ENCODE measurements at places on chromosomes 1 and 21.

DNA sequence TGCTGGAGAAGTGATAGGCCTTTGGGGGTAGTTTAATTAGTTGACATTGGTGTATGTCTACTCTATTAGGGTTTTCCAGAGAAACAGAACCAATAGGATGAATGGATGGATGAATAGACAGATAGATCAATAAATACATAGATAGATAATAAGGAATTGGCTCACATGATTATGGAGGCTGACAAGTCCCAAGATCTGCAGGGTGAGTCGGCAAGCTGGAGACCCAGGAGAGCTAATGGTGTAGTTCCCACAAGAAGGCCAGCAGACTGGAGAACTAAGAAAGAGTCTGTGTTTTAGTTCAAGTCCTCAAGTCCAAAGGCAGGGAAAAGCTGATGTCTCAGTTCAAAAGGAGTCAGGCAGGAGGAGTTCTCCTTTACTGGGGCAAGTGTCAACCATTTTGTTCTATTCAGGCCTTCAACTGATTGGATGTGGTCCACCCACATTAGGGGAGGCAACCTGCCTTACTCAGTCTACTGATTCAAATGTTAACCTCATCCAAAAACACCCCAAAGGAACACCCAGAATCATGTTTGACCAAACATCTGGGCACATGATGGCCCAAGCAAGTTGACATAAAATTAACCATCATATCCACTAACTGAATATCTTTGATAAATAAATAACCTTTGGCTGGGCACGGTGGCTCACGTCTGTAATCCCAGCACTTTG, 4.5 kb upstream of the SDE2 start:
- no peak for DNase-seq

GRCh38 chr1:47709872-47710231, 272.0 kb downstream of the FOXD2 start:
- no peak for DNase-seq

- DNase-seq = no peak
Measured at GRCh38 chr1:37288900-37289299, 185.5 kb upstream of the ZC3H12A start.

DNA sequence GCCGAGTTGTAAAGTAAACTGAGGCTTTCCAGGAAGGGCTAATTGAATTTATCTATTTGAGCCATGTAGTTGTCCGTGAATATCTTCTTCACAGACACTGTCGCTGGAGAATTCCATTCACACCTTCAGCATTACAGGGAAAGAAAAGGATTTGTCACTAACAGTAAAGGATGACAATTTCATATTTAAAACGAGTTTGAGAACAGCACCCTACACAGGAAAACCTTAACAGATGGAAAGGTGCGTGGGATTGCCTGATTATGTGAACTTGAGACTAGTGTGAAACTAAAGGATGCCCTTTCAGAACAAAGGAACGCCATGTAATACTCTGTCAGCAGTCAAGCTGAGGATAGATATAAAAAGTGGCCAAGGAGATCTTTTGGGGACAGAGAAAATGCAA, 492.5 kb upstream of the ADGRL2 start:
- no peak for DNase-seq

GRCh38 chr21:42525029-42525581, 11.5 kb downstream of the SLC37A1 start:
- DNase-seq = no peak

DNA sequence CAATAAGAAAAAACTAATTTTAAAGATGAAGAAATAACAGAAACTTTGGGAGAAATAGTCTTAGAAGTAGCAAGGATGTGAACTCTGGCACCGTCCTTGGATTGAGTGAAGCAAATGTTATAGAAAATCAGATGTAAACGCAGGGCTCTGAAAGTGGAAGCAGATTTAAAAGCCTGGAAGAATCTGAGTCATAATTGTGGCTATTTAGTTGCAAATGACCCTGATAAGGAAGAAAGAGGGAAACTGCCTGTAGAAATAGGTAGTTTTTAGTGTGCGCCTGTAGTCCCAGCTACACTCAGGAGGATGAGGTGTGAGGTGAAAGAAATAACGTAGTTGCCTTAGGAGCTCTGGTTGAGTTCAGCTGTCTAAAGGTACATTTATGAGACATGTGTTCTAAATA, 101.0 kb downstream of the NGF start:
- DNase-seq = no peak

- no peak for DNase-seq
Measured at GRCh38 chr1:243930822-243931671, 81.0 kb upstream of the AKT3 start.

- no peak for DNase-seq
Measured at GRCh38 chr1:157715736-157716135, 15.2 kb upstream of the FCRL3 start.

- peak; percentile 77 for DNase-seq
Measured at GRCh38 chr1:155911156-155912055, at the start of gene RIT1. RIT1 (minus strand) TSS chr1:155911349; CDS start chr1:155910761, 588 bp downstream.

GRCh38 chr1:21847223-21848205, 35.4 kb downstream of the LDLRAD2 start:
- no peak for DNase-seq

DNA sequence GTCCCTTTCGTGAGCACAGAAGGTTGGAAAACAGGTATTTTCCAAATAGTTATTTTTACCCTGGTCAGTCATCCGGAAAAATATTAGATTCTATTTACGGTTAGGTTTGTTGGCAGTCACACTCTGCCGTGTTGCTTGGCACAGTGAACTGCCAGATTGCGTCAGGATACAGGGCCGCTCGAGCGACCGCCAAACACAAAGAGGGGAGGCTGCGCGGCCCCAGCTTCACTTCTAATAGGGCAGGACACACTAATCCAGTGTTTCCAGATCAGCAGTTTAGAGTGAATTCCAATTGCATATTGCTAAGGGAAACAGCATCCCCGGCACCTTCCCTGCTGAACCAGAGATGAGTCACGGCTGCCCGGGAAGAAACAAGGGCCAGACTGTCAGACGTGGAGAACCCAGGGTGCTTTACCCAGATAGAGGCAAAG, 22.9 kb downstream of the UMODL1 start:
- no peak for DNase-seq

- DNase-seq = peak; percentile 76
Measured at GRCh38 chr1:159945483-159946241, at the start of gene IGSF9. IGSF9 (minus strand) TSS chr1:159945613; CDS start chr1:159943454, 2,159 bp downstream.

DNA sequence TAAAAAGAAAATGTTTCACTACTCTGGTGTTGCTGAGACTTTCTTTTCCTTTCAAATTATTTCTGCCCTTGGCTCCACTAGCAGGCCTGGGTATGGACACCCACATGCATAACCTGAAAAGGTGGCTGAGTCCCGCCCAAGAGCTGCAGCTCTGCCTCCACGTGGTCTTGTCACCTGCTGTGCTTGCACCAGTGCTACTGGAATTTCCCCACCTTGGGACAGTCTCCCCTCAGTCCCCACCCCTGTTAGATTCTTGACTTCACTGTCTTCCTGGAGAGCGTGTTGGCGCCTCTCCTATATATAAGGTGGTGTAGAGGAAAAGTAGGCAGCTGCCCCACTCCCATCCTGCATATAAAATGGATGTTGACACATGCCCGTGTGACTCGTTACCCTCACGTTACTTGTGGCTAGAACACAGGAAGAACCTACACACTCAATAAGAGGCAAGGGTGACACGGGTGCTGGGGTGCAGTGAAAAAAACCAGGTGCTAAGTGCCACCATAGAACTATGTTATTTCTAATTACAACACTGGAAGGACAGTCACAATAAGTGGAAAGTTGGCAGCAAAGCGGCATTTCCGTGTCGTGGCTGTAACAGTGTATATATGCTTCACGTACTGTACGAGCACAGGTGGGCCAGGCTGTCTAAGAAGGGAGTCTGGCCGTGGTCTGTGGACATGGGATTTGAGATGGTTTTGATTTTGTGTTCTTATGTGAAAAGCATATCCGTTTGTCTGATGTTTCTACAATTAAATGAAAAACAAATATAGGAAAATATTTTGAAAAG, 61.0 kb downstream of the POFUT2 start:
- DNase-seq = no peak

GRCh38 chr1:206430031-206430983, 40.0 kb upstream of the IKBKE start:
- DNase-seq = no peak

DNA sequence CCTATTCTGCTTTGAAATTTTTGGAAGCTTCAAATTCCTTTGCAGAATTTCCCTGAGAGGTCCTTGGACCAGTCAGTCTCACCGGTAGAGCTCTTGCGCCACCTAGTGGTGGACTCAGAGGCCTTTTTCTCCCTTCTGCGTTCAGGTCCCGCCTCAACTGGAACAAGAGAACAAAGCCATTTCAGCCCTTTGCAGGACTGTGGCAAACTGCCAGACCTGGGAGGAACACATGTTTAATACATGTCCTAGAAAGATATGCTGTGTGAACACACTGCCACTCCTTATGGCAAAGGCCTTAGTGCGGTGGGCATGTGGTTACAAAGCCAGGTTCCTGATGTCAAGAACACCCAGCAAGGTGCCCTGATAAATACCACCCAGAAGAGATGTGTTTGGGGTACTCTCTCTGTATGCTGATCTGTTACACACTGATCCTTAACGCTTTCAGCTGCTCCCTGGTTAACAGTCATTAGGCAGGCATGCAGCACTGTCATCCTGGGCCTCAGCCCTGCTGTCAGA, 82.2 kb upstream of the SSX2IP start:
- peak; percentile 5 for DNase-seq

GRCh38 chr1:159921251-159921650, 4.1 kb downstream of the TAGLN2 start:
- DNase-seq = no peak

- no peak for DNase-seq
Measured at GRCh38 chr1:202852163-202852904, 36.6 kb downstream of the RABIF start.

GRCh38 chr1:56045477-56045876, 533.9 kb downstream of the PLPP3 start:
- no peak for DNase-seq

DNA sequence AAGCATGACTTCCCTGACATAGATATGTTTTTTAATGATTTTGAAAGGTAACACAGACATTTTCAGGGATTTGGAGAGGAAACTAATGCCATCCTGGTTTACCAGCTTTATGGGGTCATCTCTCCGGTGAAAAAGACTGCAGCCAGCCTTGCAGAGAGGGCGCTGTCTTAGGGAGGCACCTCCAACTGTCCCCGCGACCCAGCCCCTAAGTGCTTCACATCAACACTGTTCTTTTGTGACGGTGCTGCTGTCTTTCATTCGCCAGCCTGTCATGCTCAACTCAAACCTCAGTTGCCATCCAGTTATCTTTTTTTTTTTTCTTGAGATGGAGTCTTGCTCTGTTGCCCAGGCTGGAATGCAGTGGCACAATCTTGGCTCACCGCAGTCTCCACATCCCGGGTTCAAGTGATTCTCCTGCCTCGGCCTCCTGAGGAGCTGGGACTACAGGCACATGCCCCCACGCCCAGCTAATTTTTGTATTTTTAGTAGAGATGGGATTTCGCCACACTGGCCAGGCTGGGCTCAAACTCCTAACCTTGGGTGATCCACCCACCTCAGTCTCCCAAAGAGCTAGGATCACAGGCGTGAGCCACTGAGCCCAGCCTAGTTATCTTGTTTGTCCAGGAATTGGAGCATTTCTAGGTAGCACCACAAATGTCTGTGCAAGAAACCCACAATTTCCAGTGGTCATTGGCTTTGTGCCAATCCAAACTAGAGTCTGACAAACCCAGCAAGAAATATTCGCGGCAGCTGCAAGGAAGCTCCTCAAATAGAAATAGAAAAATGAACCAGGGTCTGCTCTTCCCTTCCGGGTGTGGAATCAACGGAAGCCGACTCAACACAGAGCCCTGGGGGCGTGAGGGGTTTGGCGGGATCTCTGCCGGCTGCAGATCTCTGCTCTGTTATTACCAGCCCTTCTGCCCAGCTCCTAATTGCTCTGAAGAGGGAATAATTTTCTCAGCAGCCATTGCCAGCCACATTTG, 24.2 kb downstream of the PDE9A start:
- DNase-seq = no peak

DNA sequence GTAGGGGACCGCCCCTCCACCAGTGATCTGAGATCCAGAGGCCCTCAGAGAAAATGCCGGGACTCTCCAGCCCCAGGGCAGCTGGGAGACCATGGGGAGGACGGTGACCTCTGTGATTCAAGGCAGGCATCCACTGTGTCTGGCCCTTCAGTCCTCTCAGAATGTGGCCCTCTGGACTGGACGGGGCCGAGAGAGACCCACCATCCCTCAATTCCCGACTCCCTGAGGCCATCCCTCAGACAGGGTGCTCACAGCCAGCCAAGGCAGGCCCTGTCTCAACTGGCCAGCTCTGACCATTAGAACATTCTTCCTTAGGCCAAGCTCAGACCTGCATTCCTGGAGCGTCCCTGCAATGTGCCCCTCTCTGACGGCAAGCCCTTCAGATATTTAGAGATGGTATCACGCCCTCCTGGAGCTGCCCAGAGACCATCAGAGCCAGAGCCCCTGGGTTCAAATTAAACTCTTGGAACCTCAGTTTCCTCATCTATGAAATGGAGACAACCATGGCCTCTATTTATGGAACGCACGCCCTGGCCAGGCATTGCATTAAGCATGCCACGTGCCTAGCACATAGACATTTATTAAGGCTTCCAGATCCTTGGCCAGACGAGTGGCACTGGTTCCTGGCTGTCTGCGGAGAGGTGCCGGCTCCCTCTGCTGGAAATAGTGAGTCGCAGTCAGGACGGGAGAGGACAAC, 9.6 kb upstream of the EPS8L3 start:
- peak; percentile 30 for DNase-seq

DNA sequence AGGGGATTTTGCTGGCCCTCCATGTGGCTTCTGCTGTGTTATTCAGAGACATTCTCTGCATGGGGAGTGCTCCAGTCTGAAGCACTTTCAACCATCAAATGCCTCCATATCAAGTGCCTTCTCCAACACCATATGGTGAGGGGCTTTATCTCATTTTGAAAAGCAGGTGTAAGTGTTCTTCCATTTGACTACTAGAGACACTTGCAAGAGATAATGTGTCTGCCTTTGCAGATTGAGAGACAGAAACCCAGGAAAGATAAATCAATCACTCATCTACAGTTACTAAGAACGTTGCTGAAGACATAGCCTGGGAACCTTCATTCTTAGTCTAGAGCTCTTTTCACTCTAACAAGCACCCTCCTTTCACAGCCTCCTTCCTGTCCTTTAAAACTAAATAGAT, 29.5 kb upstream of the REG4 start:
- no peak for DNase-seq

DNA sequence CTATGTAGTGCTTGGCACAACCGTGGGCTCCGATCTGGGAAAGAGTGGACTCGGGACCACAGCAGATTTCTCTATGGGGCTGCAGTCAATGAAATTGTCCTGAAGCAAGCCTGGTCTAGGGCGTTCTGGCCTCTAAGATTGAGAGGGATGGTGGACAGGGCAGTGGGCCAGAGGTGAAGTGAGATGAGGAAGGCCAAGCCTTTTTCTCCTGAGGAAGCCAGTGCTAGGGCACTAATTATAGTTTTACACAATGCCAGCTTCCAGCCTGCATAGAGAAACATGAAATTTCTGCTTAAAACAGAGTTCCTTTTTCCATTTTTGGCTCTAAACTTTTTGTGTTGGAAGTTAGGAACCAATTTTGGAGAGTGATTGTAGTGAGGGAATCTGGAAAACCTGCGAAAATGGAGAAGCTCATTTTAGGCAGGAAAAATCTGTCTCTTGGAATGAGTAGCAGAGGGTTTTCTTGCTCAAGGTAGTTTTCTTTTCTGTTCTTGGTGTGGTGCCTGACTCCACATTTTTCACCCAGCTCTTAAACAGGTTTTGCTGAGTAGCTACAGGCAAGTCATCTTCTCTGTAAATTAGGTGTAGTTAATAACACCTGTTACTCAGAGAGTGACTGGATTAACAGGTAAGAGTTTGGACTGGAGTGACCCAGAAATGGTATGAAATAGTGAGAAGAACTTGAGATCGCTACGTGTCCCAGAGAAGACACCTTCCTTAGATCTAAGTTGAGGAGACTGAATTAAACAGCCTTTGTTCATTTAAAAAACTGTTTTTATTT, 22.1 kb downstream of the UCK2 start:
- DNase-seq = no peak
